Stimulated activated CD8-positive, alpha-beta memory T cell treated with anti-CD3 and anti-CD28 coated beads, Interleukin-15, amount 100 ng/mL, for 24 hours (primary cell): ENCODE measurements at places on chromosomes 6 and 20.

DNA sequence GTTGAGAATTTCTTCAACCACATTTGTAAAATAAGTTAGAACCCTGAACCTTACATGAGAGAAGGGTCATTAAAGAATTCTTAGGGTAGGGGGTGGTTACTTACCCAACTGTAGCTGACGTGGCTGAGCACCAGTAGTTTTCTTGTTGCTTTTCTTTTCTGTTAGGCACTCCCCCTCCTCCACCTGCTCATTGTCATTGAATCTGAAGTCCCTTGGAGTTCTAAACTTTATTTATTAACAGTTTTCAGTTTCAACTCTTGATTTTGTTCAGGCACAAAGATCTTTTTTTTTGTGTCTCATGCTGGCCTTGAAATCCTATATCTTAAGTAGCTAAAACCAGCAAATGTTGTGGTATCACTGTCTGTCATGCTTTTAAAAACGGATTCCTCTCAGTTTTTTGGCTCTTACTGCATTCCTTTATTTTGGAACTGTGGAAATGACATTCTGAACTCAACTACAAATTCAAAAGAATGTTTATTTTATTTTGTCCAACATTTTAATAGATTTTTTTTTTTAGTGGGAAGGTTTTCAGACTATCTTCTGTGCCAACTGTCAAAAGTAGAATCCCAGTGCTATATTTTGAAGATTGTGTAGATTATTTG, 465.2 kb downstream of the PHF3 start:
- no peak for DNase-seq

GRCh38 chr20:25178563-25179438, 16.7 kb upstream of the ENTPD6 start:
- no peak for DNase-seq

DNA sequence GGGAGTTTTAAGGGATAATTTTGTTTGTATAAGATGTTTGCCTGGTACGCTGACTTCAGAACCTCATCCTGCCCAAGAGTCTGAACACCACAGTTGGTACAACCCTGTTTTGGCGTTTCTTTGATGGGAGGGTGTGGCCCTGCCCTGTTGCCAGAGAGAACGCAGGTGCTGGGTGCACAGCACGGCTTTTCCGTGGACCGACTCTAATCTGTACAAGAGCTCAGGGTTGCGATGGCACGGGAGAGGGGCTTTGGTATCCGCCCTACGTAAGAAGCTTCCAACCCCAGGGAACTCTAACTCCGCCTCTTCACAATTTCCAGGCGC, 1.3 kb downstream of the CYP24A1 start:
- DNase-seq, result no peak

GRCh38 chr6:136549300-136550044, 750 bp downstream of the MAP7 start:
- DNase-seq, result no peak

DNA sequence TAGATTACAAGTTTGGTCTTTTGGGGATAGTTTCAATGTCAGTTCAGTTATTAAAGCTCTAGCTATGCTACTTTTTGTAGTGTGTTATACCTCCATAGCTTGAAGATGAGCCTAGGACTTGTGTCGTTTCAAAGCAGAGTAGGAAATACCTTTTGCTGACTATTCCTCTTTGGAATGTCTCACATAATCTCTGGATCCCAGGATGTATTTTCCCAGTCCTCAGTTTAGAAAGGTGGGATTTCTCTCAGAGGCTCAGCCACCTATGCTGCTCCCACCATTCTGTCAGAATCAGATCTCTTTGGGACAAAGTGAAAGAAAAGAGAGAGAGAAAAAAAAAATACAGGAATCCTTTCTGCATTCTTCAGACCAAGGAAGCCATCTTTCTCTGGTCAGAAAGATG, 567.5 kb upstream of the IMPG1 start:
- no peak for DNase-seq

GRCh38 chr6:158517581-158517980, 42.3 kb upstream of the TMEM181 start:
- DNase-seq, result no peak

- DNase-seq, result no peak
Observed at GRCh38 chr20:31711179-31712111, 11.2 kb downstream of the BCL2L1 start.

- no peak for DNase-seq
Observed at GRCh38 chr6:169428532-169428931, 174.9 kb upstream of the THBS2 start.

GRCh38 chr20:37888641-37889040, 14.3 kb upstream of the VSTM2L start:
- DNase-seq, result no peak

- DNase-seq, result no peak
Observed at GRCh38 chr6:5762561-5762968, 244.2 kb downstream of the NRN1 start.

- DNase-seq, result no peak
Observed at GRCh38 chr6:39049575-39050283, 1.1 kb downstream of the GLP1R start.

DNA sequence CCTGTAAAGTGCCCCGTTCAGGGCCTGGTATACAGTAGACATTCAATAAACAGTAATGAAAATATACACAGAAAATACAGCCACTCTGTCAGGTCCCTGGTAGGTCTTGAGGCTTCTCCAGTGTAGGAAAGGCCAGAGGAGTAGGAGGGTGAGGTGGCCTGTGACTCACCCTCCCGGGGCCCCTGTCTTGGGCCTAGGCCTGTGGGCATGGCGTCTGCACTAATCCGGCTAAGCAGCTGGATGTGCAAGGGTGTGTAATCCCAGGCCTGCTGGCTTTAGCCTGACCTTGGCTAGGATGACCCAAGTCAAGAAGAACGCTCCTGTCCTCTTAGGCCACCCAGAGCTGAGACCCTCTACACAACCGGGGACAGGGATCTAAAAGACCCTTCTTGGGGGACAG, 84.9 kb downstream of the KCNB1 start:
- no peak for DNase-seq
